ENCODE measurements at places on chromosomes 3 and 15.

DNA sequence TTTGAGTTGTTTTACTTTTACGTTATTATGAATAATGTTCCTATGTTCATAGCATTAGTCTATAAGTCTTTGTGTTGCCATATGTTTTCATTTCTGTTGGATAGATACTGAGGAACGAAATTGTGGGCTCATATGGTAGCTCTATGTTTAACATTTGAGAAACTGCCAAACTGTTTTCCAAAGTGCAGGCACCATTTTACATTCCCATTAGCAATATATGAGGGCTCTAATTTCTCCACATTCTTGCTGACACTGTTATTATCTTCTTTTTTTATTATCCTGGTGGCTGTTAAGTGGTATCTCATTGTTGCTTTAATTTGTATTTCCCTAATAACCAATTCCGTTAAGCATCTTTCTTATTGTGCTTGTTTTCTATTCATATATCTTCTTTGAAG is 1.8 kb upstream of the PIK3R4 start:
- no peak for DNase-seq

GRCh38 chr15:55546718-55547117 is 38.7 kb upstream of the DNAAF4 start:
- DNase-seq = no peak

GRCh38 chr3:120853416-120853815 is 54.6 kb upstream of the STXBP5L start:
- no peak for DNase-seq

- DNase-seq = no peak
Observed at GRCh38 chr3:192170659-192171058, 556.7 kb downstream of the FGF12 start.

GRCh38 chr3:38165722-38166387 is 518 bp downstream of the OXSR1 start:
- DNase-seq = no peak

GRCh38 chr3:15860014-15860934 is 62.5 kb upstream of the ANKRD28 start:
- DNase-seq = peak; percentile 1

GRCh38 chr3:27500986-27501385 is 16.8 kb upstream of the SLC4A7 start:
- no peak for DNase-seq

DNA sequence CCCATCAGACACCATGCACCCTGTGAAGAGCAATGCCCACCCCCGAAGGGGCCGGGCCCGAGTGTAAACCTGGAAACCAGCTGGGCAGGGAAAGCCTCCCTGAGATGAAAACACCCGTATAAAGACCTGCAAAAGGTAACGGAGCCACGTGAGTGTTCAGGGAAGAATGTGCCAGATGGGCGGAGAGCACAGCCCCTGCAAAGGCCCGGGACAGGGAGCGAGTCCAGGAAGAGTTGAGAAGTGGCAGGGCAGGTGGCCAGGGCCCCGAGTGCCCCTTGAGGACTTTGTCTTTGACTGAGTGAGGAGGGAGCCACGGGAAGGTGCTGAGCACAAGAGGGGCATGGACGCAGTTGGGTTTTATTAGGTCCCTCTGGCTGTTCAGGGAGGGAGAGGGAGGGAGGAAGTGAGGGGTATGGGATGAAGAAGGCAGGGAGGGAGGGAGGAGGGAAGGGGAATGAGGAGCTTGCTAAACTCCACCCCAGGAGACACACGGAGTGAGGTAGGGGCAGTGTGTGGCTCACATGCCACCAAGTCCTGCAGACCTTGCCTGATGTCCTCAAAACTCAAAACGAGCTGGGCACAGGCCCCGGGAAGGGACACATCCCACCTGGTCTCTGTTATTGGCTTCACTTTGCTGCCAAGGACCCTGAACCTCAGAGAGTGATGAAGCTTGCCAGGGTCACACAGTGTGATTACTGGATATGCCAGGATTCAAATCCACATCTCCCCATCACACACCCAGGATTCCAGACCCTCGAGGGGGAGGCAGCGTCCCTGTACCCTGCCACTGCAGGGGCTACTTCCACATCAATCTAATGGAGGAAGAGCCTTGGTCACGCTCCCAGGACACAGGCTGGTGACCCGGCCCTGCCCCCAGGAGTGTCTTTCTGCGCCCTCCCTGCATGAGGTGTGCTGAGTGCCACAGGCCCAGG is 49.1 kb upstream of the IQSEC1 start:
- no peak for DNase-seq

GRCh38 chr3:152255290-152255689 is 13.4 kb upstream of the MBNL1 start:
- no peak for DNase-seq

DNA sequence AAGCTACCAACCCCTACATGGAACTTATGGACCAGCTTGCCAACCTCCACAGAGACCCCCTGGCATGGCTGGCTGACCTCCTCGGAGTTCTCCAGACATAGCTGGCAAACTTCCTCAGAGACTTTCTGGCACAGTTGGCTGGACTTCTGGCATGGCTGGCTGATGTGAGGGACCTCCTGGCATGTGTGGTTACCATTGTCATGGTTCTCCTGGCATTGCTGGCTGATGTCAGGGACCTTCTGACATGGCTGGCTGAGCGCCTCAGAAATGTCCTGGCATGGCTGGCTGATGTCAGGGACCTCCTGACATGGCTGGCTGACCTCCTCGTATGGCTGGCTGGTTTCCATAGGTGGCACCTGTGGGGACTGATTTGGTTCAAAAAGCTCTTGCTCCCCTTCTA is 17.5 kb downstream of the MAP1A start:
- DNase-seq = no peak

DNA sequence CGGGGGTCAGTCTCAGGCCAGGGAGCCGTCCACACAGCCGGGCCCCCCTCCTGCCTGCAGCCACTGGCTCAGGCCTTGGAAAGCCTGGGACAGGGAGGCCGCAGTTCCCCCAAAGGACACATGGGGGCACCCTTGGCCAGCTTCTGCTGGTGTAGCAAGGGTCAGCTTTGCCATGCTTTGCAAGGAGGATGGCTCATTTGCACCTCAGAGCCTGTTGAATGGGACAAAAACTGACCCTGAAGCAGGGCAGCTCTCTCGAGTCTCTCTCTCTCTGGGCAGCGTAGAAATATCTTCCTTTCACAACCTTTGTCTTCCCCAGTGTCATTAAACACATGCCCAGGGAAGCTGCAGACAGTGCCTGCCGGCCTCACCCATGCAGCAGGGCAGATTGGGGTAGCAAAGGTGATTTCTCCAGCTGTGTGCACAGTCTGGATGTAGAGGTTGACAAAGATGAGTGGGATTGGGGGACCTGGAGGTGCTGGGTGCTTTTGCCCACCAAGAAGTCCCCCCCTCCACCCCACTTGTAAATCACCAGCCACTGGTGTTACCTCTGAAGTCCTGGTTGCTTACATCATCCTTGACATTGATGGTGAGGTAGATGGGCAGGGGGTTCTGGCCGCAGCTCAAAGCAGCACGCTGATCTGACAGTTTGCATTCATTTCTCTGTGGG is 17.4 kb upstream of the EHD4 start:
- peak; percentile 70 for DNase-seq

GRCh38 chr15:69478259-69478781 is 25.7 kb downstream of the RPLP1 start:
- DNase-seq = no peak

DNA sequence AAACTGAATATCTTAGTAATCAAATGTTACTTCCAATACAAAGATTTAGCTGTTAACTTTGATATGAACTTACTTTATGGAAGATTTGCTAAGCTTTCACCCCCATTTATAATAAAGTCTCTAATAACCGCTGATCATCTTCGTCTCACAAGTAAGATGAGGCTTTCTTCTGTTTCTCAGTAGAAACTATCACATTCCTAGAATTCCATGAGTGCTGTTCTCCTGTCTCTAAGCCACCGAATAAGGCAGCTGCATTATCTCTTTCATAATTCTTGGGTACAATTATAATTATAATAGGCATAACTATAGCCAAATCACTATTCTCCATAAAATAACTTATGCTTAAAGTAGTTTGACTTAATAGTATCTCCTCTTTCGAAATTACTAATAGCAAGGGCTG is 18.3 kb upstream of the SETMAR start:
- no peak for DNase-seq

GRCh38 chr3:56288258-56288657 is 180.0 kb downstream of the ERC2 start:
- no peak for DNase-seq

DNA sequence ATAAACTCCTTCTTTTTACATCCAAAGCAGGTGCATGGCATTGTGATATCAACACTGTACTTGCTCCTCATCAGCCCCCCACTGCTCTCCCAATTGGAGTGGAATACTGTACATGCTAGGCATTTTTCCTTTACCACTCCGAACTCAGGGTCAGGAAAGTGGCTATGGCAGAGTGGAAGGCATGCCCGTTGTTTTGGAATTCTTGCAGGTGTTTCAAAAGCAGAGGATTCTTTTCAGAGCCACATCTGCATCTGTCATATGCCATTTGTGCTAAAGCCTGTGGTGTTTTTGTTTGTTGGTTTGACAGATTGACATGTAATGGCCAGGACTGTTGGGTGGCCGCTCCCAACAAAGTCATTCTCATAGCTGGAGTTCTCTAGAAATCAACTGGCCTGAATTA is 41.7 kb downstream of the SOX2 start:
- no peak for DNase-seq

- DNase-seq = no peak
Observed at GRCh38 chr15:80554560-80554959, 140.6 kb upstream of the ABHD17C start.

DNA sequence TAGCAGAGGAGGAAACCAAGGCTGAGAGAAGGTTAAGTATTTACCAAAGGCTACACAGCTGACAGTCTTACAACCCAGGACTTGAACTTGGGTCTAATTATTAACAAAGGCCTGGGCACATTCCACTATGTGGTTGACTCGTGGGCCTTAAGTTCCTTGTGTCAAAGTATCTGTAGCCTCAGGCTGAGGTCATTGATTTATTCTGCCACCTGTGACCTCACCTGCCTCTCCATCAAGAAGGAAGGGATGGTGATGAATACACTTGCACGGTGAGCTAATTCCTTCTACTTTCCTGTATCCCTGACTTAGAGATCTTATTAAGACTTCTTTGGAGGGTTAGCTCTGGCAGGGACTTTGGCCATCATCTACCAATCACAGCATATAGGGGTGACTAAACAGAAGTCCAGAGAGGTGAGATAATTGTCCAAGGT is 19.9 kb upstream of the LRRC58 start:
- DNase-seq = no peak

GRCh38 chr15:88684345-88684744 is 45.5 kb downstream of the ISG20 start:
- no peak for DNase-seq

GRCh38 chr3:69541711-69542088 is 155.8 kb upstream of the FRMD4B start:
- no peak for DNase-seq

GRCh38 chr3:69306239-69307185 is 79.4 kb downstream of the FRMD4B start:
- DNase-seq = peak; percentile 59

DNA sequence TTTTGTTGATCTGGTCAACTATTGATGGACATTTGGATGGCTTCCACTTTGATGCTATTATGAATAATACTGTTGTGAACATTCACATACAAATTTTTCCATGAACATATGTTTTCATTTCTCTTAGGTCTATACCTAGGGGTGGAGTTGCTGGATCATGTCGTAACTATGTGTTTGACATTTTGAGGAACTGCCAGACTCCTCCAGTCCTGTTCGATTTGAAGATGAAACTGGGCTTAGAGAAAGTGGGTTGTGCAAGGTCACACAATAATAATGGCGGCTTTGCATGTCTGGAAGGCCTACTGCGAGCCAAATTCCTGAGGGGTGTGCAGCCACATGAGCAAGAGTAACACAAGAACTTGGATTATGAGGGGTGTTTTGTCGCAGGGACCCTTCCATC is 2.6 kb downstream of the TSEN2 start:
- no peak for DNase-seq

- no peak for DNase-seq
Observed at GRCh38 chr3:63937661-63938651, 25.8 kb upstream of the SCAANT1 start.

DNA sequence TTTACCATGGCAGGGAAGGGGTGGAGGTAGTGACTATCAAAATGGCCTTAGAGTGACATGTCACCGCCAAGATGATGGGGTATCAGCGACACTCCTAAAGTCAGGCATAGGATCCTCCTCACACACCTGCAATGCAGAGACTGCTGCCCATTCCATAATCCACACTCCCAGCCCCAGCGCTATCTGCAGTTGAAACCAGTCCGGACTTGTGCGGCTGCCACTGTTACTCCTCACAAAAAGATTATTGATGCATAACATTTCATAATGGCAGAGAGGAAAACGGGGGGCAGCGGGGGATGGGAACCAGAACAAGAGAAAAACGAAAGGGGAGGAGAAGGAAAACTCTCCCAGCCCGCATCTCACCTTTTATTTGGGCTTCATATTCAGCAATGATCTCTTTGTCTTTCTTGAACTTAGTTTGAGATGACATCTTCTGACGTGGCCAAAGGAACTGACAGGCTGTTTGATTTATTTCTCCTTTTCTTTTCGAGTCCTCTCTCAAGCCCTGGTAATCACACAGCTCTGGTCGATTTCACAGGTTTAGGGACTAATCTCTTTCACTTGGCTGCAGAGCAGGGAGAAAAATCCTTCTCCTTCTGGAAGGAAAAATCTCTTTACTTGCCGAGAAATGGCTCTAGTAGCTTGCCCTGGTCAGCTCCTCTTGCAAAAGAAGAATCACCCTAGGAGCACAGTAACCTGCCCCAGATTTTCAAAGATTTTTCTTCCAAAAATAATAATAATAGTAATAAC is 749 bp downstream of the SRGAP3 start:
- DNase-seq = no peak

- no peak for DNase-seq
Observed at GRCh38 chr15:88707771-88708654, 69.2 kb downstream of the ISG20 start.

DNA sequence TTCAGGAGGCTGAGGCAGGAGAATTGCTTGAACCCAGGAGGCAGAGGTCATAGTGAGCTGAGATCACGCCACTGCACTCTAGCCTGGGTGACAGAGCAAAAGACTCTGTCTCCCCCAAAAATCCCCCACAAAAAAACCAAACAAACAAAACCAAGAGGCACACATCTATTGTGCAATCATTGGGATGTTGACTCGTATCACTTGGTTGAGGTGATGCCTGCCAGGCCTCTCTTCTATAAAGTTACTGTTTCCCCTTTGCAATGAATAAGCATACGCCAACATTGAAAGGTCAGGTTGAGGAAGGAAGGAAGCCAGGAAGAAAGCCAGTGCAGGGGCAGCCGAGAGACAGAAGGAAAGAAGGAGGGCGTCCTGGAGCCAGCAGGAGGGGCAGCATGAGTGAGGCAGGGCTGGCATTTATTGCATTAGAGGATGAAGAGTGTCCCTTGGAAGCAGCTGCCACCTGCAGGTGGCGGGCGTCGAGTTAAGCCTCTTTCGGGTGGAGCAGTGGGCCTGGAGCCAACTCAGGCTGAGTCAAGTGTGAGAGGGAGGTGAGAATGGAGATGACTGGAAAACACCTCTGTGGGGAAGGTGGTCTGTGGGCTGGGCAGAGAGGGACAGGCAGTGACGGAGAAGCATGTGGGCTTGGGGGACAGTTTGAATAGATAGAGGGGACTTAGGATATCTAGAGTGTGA is 8.3 kb upstream of the CSPG4 start:
- DNase-seq = no peak

All from central memory CD4-positive, alpha-beta T cell (primary cell).